Natural killer cell treated with Interleukin-12 subunit alpha and Interleukin-12 subunit beta and Interleukin-15 and Interleukin-18, amount 100 ng/mL, for 72 hours (primary cell): ENCODE measurements at places on chromosomes 3 and 15.

DNA sequence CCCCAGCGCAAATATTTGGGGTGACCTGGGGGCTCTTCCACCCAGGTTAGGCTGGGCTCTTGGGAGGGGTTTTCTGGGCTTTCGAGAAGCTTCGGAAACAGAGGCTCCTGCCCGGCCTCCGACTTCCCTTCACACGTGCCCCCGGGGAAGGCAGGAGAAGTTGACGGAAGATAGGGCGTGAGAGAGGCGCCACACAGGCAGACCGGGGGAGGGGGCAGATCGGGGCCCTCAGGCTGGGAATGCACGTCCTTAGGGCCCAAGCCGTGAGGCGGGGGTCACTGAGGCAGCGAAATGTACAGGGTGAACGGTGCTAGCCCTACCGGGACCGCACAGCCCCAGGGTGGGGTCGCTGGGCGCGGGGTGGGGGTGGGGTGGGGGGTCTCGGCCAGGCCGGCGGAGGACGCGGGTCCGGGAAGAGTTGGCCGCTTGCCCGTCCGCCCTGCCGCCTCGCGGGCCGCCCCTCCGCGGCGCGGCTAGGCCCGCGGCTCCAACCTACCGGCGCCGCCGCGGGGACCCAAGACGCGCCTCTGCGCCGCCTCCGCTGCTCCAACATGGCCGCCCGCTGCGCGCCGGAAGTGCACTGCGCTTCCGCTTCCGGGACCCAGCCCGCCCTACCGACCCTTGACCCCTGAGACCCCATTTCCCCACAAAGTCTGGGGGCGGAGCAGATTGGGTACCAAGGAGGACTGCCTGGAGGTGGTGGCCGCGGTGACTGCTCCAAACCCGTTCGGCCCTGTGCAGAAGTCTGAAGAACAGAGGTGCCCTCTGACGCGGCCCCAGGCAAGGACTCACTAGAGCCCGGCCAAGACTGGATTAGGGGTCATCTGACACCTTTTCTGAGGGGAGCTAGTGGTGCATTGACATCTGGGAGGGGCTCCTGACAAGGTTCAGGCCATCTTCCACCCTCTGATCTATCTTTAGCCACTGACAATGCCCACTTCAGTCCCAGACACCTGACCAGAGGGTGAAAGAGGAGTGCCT is at the start of gene CCDC71:
Gene CCDC71 (minus strand): TSS at position 561 of the 981 bp plus-strand sequence. CDS start 2,123 bp downstream, outside the sequence.
- DNase-seq: peak; percentile 86

DNA sequence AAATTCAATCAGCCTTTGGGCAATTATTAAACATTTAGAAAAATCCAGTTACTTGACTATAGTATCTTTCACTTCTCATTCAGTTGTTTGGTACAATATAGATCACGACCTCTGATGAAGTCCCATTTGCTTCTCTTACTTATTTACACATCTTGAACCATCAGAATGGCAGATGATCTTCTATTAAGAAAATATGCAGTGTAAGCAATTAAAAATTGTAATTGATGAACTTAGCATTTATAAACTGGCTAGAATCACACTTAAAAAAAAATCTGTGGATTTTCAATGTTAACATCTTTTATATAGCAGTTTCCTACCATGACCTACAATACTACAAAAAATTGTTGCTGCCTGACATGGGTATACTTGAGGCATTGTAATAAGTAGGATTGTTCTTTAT is 395.5 kb upstream of the CNTN4 start:
- no peak for DNase-seq

DNA sequence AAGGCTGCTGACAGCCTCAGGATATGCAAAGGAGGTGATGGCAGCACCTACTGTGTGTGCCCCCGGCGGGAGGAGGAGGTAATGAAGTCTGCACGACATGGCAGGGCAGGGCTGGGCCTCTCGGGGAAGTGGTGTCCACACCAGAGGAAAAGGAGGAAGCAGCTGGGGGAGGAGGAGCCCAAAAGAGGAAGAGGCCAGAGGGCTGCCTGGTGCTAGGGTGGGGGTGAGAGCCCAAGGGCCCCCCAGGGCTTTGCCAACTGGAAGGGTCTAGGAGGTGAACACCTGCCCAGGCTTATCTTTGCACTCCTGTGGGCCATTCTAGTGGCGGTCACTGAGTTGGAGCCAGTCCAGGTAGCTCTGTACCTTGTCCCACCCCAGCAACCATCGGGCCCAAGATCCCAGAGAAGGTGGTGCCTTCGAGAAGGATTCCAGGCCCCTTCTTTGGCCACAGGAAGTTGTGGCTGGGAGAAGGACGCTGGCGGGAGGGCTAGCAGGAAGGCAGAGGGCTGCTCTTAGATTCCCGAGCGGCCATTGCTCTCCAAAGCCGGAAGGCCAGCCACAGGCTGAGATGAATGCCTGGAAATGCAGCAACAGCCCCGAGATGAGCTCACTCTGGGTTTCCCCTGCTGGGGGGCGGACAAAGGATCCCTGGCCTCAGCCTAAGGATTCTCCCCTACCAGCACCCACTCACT is 7.0 kb downstream of the GNAI2 start:
- peak; percentile 84 for DNase-seq

DNA sequence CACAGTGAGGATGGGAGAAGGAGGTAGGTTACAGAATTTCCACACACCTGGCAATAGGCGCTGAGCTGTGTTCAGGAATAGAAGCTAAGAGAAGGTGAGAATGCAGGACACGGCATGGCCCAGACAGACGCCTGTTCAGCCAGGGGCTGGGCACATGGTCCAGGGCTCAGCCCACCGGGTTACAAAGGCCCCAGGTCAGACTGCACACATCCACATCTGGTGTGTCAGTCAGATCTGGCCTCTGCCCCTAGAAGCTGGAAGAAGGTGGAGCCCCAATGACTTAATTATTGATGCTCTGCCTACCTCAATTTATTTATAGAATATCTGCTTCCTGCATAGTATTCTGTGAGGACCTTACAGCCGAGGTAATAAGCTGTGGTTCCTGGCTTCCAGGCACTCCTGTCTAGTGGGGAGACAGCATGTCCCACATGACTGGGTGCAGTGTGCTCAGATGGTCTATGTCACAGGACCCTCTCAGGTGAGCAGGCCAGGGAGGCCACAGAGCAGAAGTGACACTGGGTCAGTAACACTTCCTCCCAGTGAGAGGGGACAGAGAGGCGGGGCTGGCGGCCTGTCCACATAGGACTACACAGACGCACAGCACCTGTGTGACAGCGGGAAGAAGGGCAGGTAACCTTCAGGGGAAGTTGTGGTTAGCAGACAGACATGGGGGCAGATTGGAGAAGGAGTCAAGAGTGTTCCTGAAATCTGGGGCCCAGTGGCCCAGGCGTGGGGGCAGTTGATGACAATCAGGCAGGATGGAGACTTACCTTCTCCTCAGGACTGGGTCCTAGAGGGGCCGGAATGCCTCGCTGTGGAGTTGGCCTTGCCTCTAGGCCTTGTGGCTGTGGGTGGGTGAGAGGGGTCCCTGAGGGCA is 38.6 kb upstream of the PLXNA1 start:
- DNase-seq: no peak

GRCh38 chr15:83475551-83475950 is 28.4 kb downstream of the SH3GL3 start:
- DNase-seq: no peak

- DNase-seq: no peak
Observed at GRCh38 chr3:55639896-55640765, 153.0 kb upstream of the WNT5A start.

GRCh38 chr3:159675285-159675684 is 313.4 kb upstream of the IL12A start:
- no peak for DNase-seq

DNA sequence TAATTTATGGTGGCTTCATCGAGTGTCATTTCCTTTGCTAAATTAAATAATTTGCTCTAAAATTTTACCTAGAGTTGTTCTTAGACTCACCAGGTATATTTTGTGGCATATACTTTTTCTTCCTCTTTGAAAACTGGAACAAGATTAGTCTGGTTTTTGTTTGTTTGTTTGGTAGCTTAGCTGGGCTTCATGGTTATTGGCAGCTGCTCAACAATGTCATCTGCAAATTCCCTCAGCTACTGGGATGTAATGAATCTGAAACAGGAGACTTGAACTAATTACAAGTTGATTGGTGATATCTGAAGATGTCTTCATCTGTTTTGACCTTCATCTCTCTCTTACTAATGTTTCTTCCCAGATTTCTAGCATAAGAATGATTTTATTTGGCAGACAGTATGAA is 270.5 kb upstream of the P2RY1 start:
- no peak for DNase-seq

- no peak for DNase-seq
Observed at GRCh38 chr3:122911901-122912300, 115.7 kb downstream of the SEMA5B start.

GRCh38 chr3:55157731-55158130 is 229.9 kb upstream of the LRTM1 start:
- DNase-seq: no peak

DNA sequence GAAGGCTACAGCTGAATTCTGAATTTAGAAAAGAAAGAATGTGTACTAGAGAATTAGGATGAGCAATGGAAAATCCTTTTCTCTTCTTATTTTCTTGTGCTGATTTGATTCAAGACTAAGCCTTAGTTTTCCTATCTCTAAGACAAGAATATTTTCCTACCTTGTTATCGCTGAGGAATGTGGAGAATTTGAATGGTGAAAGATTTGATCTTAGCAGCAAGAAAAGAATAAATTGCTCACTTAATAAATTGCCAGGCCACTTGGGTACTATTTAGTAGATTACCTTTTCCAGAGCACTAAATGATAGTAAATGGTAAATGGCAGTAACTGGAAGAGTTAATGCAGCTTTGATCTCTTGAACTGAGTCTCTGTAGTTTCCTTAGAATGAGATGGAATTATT is 145.7 kb upstream of the MEIS2 start:
- DNase-seq: no peak

DNA sequence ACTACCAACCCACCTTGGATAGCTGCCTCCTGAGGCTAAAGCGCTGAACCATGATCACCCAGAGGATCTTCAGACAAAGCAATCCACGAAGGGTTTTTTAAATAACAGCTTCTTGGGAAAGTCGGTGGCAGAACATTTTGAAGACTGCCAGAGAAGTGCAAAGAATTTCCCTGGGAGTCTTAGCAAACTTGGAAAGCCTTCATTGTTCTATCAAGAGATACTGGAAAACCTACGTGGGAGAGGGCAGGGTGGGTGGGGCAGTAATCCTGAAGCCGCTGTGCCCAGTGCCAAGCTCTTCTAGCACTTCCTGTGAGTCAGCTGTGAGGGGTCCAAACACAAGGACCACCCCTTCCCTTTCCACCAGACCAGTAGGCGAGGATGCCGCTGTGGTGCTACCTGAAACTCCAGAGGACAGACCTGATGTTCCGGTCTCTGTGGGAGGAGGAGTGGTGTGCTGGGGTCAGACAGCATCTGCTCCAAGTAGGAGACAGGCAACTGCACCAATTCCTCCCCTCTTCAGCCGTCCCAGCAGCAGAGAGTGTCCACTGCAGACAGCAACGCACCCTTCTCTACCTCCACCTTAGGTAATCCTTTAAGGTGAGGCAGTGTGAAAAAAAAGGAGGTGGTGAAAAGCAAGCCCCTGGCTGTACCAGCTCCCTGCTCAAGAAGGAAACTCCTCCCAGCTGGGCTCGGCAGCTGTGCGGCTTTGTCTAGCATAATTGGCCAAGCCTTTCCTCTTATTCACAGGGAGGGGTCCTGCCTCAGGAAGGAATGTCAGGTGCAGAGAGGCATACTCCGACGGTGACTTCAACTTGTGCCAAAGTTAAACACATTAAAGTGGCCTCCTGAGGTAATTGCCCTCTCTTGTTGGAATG is 99.0 kb downstream of the TMCC1 start:
- DNase-seq: no peak

- no peak for DNase-seq
Observed at GRCh38 chr3:195800240-195800639, 11.5 kb downstream of the MUC4 start.

DNA sequence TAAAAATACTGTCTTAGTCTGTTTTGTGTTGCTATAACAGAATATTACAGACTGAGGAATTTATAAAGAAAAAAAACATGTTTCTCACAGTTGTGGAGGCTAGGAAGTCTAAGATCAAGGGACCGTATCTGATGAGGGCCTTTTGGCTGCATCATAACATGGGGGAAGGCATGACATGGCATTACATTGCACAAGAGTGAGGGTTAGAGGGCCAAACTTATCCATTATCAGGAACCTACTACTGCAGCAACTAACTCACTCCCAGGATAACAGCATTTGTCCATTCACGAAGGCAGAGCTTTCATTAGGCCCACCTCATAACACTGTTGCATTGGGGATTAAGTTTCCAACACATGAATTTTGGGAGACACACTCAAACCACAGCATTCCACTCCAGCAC is 30.3 kb downstream of the SYN2 start:
- no peak for DNase-seq

DNA sequence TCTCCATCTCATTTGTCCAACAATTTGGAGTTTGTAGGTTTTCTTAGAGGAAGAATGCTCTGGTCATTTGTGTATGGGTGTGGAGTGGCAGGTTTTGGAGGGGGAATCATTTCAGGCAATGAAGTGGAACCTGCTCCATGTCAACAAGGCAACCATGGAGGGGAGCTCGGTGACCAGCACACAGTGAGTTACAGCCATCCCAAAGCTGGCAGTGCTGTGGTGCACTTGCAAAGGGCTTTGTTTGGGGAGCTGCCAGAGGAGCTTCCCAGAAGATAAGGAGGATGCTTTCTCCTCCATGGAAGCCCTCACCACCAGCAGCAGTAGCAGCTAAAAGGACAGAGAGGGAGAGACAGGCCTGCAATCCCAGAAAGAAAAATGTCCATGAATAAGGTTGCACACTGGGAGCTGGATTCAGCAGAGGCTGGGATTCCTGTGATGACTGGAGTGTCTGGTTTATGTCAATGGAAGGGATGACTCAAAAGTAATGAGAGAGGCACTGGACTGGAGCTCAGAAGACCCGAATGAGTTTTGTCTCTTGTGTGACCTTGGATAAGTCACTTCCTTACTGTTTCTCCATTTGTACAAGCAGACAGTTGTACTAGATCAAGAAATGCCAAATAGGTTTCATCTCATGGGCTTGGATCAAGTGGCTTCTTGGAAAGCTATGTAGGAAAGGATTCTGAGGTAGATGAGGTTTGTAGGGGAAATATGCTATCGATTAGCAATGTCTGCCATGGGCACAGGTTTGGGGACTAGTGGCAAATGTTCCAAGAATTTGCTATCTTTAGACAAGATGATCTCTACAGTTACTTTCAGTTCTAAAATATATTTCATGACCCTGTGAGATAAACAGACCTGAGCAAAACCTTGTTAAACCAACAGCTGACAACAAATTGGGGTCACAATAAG is 27.2 kb upstream of the UBE2Q2 start:
- no peak for DNase-seq

- no peak for DNase-seq
Observed at GRCh38 chr15:101351736-101352135, 56.7 kb upstream of the SNRPA1 start.

- peak; percentile 78 for DNase-seq
Observed at GRCh38 chr15:31263751-31264558, 62.7 kb upstream of the KLF13 start.

- DNase-seq: no peak
Observed at GRCh38 chr3:159865041-159865579, 123.5 kb upstream of the IL12A start.

DNA sequence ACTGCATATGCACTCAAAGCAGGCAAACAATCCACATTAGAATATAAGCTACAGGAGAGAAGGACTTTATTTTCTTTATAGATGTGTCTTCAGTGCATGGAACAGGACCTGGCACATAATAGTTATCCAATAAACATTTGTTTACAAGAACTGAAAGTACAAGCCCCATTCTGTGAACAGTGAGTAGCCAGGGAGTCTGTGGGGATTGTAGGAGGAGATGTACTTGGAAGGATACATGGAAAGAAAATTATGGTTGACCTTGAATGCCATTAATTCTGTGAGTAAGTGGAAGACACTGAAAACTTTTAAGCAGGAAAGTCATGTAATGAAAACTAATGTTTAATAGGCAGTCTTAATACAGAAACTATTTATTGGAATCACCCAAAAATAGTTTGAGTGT is 28.3 kb downstream of the MASP1 start:
- DNase-seq: no peak
